Activated CD8-positive, alpha-beta memory T cell treated with anti-CD3 and anti-CD28 coated beads, Interleukin-2, amount 10 ng/mL, durations not matched to agents 7 days and 5 days (primary cell): ENCODE measurements at places on chromosomes 1 and 21. TPM values are rescaled to one million over a fixed set of nuclear protein-coding genes. Genes with fewer than 3 reads are reported as not detected.

Gene PTGFR
- total RNA-seq, result not detected

Gene TRAPPC3
- 68.3 TPM for total RNA-seq

GRCh38 chr1:228342627-228343190 lies 63.9 kb downstream of the TRIM11 start:
- no peak overlapping the region for H3K27ac ChIP-seq
- H3K4me3 ChIP-seq, result no peak overlapping the region
- DNase-seq, result no peak
- H3K36me3 ChIP-seq, result no peaks in the 10 kb centered on the region

Gene KRTAP19-3
- not detected for total RNA-seq

Gene LCE1D
- total RNA-seq, result not detected

DNA sequence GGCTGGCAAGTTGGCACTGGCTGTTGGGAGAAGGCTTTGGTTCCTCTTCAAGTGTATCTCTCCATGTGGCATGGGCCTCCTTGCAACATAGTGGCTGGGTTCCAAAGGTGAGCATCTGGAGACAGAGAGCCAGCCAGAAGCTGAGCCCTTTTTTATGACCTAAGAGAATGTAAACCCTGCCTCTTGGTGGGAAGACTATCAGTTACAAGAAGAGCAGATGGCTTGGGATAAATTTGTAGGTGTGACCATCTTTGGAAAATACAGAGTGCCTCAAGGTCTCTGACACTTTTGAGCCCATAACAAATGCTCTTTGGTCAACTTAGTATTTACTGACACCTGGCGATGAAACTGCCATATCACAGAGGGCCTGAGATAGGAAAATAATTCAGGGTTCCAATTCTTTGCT lies 31.4 kb upstream of the PRELP start:
- no peaks in the 10 kb centered on the region for H3K4me1 ChIP-seq
- H3K27me3 ChIP-seq, result peaks cover 66% of the 10 kb centered on the region
- no peaks in the 10 kb centered on the region for H3K36me3 ChIP-seq

Gene NTRK1
- total RNA-seq, result 2.8 TPM

DNA sequence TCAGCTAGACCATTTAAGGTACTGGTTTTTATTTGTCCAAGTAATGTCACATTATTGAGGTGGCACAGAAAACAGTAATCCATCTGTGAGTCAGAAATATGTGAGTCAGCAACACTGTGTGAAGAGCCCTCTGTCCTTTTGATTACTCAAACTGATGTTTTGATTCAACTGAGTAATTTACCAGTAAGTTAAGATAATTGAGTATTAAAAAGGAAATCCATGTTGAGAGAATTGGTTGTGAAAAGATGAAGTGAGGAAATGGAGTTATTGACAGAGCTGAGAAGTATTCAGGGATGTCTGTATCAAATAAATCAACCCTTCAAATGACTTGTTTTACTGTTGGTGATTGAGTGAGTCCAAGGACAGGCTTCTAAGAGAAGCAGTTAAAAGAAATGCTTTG lies 302.7 kb upstream of the SGIP1 start:
- H3K4me3 ChIP-seq, result no peak overlapping the region
- no peak for DNase-seq
- no peaks in the 10 kb centered on the region for H3K36me3 ChIP-seq
- no peak overlapping the region for H3K27ac ChIP-seq
- peaks cover 14% of the 10 kb centered on the region for H3K27me3 ChIP-seq
